ENCODE measurements at places on chromosomes 1 and 21.

DNA sequence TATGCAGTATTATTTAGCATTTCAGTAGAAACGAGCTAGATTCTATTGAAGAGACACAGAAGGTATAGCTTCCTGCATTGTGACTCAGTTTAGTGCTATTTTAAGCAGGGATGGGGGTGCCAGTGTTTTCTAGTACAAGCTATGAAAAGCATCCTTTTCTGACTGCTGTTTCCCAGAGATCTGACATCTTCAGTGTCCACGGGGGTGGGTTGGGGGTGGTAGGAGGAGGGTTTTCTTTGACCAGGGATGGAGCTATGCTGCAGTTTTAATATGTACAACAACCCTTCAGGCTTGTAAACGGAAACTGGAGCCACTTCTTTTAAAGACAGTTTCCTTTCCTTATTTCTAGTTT, 2.7 kb upstream of the NEGR1 start:
- peak overlapping the region; percentile 11 for H3K27ac ChIP-seq
- peak; percentile 56 for DNase-seq
- H3K27me3 ChIP-seq = no peaks in the 10 kb centered on the region
- peak overlapping the region; percentile 71 for H3K4me3 ChIP-seq

DNA sequence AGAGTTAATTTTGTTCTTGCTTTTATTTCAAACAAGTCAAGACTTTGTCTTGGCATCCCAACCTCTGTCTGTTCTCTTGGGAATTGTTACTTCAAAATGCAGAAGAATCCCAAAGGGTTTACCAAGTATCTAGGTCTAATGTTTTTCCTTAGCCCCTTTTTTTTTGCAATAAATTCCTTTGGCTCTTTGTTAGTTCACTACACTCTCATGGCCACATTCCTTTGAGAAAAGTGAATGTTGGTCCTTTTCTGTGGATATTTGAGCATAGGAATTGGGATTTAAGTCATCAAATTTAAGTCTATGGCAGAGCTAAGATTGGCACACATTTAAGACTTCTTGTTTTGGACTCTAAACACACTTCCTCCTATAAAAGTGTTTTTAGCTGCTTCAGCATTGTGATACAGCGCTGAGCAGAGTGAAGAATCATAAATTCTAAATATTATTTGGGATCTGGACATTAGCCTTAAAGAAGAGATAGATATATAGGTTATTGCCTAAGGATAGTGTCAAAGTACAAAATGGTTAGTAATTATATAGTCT, 1.9 kb downstream of the BTF3L4 start:
- peak overlapping the region; percentile 98 for H3K4me3 ChIP-seq
- H3K27ac ChIP-seq = no peak overlapping the region
- no peak for DNase-seq
- peaks cover 21% of the 10 kb centered on the region for H3K36me3 ChIP-seq
- no peaks in the 10 kb centered on the region for H3K27me3 ChIP-seq

DNA sequence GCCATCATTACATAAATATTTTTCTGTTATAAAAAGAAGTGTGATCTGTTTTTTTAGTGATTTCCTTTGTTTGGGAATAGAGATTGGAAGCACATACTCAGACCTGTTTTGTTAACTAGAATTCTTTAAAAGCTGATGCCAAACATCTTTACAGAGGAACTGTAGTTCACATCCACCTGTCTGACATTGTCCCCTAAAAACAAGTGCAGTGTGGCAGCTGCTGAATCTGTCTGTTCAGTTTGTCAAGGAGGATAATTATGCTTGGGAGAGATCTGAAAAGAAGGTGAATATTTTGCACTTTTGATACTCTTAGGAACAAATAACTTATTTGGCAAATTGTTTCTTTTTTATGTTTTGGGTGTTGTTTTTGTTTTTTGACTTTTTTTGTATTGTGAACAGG, 13.6 kb downstream of the AGMAT start:
- peaks cover 49% of the 10 kb centered on the region for H3K36me3 ChIP-seq
- H3K4me3 ChIP-seq = no peak overlapping the region
- no peak overlapping the region for H3K27ac ChIP-seq
- no peak for DNase-seq

DNA sequence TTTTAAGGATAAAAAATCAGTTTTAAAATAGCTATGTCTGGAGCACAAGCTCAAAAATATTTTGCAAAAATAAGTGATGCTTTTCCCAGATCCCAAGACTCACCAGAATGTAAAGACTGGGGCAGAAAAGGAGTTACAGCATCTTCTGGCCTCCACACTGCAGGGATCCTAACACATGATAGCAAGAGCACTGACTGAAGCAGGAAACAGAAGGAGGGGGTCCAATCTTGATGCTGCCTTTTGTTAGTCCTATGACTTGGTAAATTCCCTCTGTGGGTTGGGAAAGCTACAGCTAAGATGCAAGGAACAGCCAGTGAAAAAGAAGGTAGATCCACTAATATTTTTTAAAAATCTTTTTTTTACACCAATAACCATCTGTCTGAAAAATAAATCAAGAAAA, 54.2 kb upstream of the TNR start:
- no peaks in the 10 kb centered on the region for H3K4me1 ChIP-seq
- DNase-seq = no peak
- H3K27me3 ChIP-seq = no peaks in the 10 kb centered on the region
- no peaks in the 10 kb centered on the region for H3K36me3 ChIP-seq
- no peak overlapping the region for H3K4me3 ChIP-seq
- H3K27ac ChIP-seq = no peak overlapping the region

DNA sequence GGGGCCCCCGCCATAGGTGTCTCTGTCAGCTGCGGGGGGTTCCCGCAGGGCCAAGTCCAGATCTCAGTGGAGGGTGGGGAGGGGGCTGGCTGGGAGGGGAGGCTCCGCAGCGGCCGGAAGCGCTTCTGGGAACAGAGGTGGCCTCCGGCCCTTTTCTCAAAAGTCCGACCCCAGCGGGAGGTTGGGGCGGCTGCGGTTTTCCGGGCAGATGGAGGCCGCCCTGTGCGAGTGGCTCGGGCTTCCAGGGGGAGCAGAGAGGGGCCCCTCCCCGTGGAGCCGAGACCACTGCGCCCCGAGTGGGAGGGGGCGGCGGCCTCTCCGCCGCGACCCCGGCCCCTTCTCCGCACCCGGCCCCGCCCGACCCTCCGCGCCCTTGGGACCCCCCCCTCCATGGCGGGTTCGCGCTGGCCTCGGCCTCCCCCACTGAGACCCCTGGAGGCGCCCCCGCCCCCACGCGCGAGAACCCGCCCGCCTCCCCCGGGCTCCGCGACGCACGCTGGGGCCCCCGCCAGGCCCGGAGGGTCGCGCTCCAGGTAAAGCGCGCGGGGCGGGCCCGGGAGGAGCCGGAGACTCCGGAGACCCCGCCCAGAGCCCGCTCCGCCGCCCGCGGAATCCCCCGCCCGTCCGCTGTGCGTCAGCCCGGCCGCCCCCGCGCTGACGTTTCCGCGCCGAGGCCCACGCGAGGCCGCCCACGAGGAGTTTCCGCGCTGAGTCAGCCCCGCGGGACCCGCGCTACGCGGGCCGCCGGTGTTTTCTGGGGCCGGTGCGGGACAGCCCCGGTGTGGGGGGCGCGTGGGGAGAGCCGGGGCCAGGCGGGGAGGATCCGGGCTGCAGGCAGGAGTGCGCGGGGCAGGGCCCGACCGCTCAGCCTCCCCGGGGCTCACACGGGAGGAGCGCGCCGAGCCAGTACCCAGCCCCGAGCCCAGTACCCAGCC, 5.2 kb downstream of the TNFRSF18 start:
- H3K4me3 ChIP-seq = peak overlapping the region; percentile 58
- DNase-seq = no peak
- peak overlapping the region; percentile 10 for H3K27ac ChIP-seq
- H3K4me1 ChIP-seq = peaks cover 34% of the 10 kb centered on the region
- peaks cover 25% of the 10 kb centered on the region for H3K27me3 ChIP-seq

DNA sequence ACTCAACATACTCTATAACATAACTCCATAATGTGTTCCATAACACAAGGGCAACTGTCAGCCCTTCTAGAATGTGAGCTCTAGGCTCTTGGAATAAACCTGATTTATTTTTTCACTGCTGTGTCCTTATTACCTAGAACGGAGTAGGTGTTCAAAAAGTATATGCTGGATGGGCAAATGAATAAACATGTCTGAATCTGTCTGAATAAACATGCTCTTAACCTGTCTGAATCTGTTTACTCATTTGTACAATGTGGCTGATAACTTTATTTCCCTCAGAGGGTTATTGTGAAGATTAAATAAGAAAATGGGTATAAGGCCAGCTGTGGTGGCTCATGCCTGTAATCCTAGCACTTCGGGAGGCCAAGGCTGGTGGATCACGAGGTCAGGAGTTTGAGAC, 42.3 kb downstream of the AZIN2 start:
- H3K4me3 ChIP-seq = no peak overlapping the region
- no peaks in the 10 kb centered on the region for H3K36me3 ChIP-seq
- H3K27ac ChIP-seq = peak overlapping the region; percentile 37

DNA sequence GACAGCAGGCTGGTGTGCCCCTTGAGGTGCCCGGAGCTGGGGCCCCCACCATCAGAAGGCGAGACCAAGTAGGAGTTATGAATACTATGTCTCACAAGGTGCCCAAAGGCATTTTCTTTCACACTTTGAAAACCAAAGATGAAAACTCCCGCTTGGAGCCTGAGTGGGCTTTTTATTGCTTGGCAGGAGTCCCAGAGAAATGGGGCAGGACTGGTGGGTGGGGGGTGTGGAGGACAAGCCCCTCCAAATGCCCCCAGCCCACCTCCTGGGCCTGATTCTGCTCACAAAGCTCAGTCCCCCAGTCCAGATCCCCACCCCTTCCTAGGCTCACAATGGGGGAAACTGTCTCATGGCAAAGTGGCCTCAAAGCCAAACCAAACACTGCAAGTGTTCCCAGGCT, 227.9 kb downstream of the TRABD2B start:
- no peaks in the 10 kb centered on the region for H3K36me3 ChIP-seq
- H3K27me3 ChIP-seq = no peaks in the 10 kb centered on the region
- no peaks in the 10 kb centered on the region for H3K4me1 ChIP-seq
- no peak overlapping the region for H3K27ac ChIP-seq

GRCh38 chr1:228472655-228473054, 14.5 kb upstream of the RNF187 start:
- peak; percentile 5 for DNase-seq
- H3K4me1 ChIP-seq = peaks cover 4% of the 10 kb centered on the region
- H3K4me3 ChIP-seq = no peak overlapping the region
- no peak overlapping the region for H3K27ac ChIP-seq
- peaks cover 50% of the 10 kb centered on the region for H3K27me3 ChIP-seq

GRCh38 chr1:175479521-175480342, 263.7 kb downstream of the TNR start:
- H3K4me1 ChIP-seq = no peaks in the 10 kb centered on the region
- H3K4me3 ChIP-seq = no peak overlapping the region
- peaks cover 3% of the 10 kb centered on the region for H3K27me3 ChIP-seq
- H3K27ac ChIP-seq = no peak overlapping the region

GRCh38 chr1:219302697-219303096, 129.0 kb downstream of the LYPLAL1 start:
- H3K4me1 ChIP-seq = no peaks in the 10 kb centered on the region
- no peaks in the 10 kb centered on the region for H3K36me3 ChIP-seq
- no peak overlapping the region for H3K27ac ChIP-seq
- no peak overlapping the region for H3K4me3 ChIP-seq
- no peaks in the 10 kb centered on the region for H3K27me3 ChIP-seq
- no peak for DNase-seq

GRCh38 chr1:58814251-58815068, 30.6 kb upstream of the JUN start:
- no peaks in the 10 kb centered on the region for H3K27me3 ChIP-seq
- peak; percentile 86 for DNase-seq
- H3K27ac ChIP-seq = peak overlapping the region; percentile 93
- peaks cover 75% of the 10 kb centered on the region for H3K4me1 ChIP-seq
- H3K4me3 ChIP-seq = peak overlapping the region; percentile 65
- H3K36me3 ChIP-seq = no peaks in the 10 kb centered on the region

DNA sequence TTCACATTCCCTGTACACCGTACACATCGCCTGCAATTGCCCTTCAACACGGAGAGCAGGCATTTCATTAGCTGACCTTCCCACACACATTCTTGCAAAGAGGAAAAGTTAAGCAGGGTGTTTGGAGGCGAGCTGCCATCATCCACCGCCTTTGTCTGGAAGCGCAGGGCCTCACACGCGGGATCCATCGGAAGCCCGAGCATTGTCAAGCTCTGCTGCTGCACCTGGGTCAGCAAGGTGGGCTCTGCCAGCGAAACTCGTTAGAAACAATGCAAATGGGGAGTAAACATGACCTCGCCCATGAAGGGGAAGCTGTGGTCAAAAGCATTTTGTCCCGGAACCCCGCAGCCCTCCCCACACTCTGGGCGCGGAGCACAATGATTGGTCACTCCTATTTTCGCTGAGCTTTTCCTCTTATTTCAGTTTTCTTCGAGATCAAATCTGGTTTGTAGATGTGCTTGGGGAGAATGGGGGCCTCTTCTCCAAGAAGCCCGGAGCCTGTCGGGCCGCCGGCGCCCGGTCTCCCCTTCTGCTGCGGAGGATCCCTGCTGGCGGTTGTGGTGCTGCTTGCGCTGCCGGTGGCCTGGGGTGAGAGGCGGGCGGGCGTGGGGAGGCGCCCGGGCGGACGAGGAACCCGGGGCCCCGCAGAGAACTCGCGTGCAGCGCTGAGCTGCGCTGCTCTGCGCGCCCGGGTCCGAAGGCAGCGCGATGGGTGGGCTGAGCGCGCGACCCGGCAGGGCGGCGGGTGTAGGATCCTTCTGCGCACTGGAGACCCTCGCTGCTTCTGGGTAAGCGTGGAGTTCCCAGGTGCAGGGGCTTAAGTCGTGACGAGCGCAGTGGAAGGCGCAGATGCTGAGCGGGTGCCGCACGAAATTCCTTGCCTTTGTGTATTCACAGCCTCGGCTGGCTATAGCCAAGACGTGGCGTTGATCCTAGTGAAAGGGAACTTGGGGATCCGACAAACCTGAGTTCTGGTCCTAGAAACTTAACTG, at the start of gene CR1:
TSS of gene CR1 (plus strand) at position 357 of the 992 bp plus-strand sequence. CDS start at position 468, 111 bp downstream.
- peaks cover 11% of the 10 kb centered on the region for H3K4me1 ChIP-seq
- no peak for DNase-seq
- peak within 1 kb of the TSS; percentile 35 for H3K4me3 ChIP-seq
- H3K27me3 ChIP-seq = peaks cover 55% of the 10 kb centered on the region

DNA sequence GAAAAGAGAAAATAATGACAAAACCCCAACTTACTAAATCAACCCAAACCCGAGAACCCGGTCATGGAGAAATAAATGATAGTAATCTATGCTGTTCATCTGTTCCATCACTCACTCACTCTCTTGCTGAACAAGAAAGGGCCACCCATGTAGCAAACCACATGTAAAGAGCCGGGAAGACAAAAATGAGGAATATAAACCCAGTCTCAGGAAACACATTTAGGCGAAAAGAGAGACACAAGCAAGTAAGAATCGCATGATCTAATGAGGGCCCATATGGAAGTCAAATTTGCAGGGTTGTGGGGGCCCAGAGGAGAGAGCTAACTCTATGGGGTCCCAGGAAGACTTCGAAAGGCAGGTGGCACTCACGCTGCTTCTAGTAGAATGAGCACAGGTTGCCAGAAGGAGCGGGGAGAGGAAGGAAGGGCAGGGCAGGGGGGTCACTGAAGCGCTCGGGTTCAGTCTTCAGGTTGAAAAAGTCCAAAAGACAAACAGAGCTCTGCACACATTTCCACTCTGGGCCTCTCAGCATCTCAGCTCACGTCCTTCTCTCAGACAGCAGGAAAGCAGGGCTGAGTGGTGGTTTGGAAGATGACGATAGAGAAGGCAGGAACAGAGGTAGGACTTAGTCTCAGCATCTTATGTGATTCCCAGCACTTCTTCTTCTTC, 142.9 kb upstream of the KRTAP19-8 start:
- no peak overlapping the region for H3K4me3 ChIP-seq
- H3K27ac ChIP-seq = no peak overlapping the region
- peaks cover 7% of the 10 kb centered on the region for H3K36me3 ChIP-seq
- peaks cover 5% of the 10 kb centered on the region for H3K4me1 ChIP-seq
